ENCODE measurements at places on chromosomes 16 and 17.

DNA sequence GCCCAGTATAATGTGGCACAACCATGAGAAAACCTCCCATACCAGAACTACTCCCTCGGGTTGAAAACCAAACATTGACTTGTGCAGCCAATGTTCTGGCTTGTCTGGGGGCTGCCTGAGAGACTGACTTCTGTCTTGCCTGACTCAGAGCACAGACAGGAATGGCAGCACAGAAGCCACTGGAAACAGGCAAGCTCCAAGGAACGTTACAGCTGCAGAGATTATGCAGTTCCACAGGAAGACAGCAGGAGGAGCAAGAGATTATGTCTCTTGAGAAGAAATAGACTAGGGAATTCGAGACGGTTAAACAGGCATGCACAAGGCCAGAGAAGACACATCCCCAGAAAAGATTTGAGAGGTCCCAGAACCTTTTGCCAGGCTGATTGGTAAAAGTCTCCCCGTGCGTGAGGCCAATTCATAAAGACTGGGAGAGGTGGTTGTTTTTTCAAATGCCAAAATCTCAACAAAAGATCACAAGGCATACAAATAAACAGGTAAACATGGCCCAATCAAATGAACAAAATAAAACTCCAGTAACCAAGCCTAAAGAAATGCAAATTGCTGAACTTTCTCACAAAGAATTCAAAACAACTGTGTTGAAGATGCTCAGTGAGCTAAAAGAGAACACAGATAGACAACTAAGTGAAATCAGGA lies 90.6 kb upstream of the CDH5 start:
- DNase-seq = peak; percentile 25

- no peak for DNase-seq
Measured at GRCh38 chr17:43881181-43881580, 26.2 kb downstream of the MPP2 start.

GRCh38 chr17:17786998-17787397 lies 49.8 kb downstream of the SREBF1 start:
- no peak for DNase-seq

DNA sequence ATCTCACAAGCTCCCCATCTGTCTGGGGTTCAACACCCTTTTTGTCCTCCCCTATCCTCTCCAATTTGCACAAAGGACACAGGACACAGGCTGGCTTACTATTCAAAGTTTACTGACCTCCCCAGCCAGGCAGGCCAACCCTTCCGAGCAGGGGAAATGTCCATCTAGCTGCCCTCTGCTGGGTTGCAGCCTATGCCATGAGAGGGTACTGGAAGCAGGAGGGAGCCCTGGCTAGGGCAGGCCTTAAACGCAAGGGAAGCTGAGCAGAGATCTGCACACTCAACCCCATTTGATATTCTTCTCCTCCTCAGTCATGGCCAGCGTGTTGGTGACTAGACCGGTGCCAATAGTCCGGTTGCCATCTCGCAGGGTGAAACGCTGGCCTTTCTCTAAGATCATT lies 3.5 kb downstream of the TUFM start:
- DNase-seq = no peak

DNA sequence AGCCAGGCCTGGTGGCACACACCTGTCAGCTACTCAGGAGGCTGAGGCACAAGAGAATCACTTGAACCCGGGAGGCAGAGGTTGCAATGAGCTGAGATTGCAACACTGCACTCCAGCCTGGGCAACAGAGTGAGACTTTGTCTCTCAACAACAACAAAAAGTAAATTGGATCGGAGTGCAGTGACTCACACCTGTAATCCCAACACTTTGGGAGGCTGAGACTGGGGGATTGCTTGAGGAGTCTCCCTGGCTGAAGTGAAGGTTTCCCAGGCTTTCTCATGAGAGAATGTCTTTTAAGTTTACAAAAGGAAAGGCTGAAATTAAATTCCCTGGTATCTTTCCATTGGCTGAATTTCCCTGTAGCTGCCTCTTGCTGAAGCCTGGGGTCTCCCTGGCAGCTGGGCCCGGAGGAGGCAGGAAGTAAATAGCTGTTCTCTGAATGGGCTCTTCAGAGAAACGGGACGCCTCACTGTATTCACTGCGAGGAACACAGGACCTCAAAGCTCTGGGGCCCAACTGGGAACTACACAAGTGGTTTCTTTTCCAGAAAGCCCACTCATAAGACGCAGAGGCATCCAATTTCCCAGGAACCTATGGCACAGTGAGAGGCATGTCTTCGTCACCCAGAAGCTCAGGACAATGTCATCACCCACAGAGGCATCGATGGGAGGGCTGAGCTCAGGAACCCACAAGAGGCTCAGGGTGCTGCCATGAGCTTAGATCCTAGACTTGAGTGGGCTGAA lies 77.4 kb upstream of the SMURF2 start:
- no peak for DNase-seq

- DNase-seq = no peak
Measured at GRCh38 chr17:13874817-13875216, 194.5 kb upstream of the COX10 start.

- no peak for DNase-seq
Measured at GRCh38 chr16:17986991-17987390, 349.5 kb downstream of the NPIPA8 start.

DNA sequence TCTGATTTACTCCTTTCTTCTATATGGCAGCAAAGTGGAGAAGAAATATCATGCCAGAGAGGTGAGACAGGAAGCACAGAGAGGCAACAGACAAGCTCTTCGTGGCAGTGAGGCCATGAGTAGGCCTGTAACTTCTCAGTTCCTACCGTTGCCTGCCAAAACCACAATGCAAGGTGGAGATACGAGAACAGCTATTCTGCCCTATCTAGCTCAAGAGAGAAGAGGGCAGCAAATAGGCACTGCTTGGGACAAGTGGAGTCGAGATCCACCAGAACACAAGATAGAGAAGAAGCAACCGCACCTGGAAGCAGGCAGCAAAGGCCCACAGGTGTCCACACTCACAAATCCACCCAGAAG lies 24.8 kb downstream of the RANBP10 start:
- no peak for DNase-seq

GRCh38 chr16:9647981-9648701 lies 534.1 kb downstream of the GRIN2A start:
- peak; percentile 30 for DNase-seq

GRCh38 chr16:29139261-29139802 lies 154.5 kb downstream of the LAT start:
- DNase-seq = no peak

DNA sequence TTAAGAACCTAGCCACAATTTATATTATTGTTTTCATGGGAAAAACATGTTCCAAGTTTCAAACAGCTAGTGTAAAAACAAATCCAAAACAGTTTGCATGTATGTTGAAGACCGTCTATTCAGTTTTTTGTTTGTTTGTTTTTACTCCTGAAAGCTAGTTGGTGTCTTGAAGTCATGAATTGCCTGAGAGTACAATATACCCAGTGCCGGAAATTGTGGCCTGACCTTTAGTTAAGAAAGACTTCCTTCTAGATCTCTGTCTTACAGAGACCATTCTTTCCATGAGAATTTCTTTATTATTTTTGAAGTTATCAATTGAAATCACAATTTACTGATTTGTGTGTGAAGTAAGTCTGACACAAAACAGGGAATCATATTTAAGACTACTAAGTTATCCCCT lies 474.8 kb downstream of the KCNJ2 start:
- no peak for DNase-seq

GRCh38 chr17:18860161-18860972 lies 2.4 kb downstream of the PRPSAP2 start:
- DNase-seq = peak; percentile 38

DNA sequence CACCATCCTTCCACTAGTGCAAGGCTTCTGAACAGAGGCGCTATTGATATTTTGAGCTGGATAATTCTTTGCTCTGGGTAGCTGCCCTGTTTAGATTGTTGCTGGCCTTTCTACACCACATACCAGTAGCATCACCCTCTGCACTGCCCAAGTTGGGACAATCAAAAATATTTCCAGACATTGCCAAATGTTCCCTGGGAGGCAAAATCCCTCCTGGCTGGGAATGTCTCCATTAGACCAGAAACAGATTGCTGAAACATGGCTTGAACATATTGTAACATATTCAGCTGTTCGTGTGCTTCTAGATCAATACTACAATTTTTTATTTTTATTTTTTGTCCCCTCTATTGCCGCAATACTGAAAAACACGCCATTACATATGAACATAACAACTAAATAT lies 174.6 kb downstream of the ABCA8 start:
- DNase-seq = no peak

DNA sequence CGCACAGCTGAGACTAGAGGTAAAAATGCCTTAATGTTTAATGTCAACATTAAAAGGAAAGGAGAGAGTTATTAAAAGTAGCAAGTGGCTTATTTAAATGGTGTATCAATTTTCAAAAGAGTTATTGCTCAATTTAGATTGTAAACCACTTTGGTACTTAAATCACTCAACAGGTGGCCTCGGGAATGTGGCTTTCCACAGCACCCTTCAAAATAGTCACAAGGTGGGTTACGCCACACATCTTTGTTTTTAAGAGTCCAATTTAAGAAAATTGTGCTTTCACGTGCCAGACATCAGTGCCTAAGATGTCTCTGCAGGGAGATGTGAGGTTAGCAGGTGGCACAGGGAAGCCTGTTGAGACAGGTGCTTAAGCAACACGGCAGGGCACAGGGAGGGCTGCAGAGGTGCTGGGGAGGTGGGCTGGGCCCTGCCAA lies 27.5 kb upstream of the ADCY7 start:
- no peak for DNase-seq

- DNase-seq = peak; percentile 70
Measured at GRCh38 chr17:32909787-32910369, 18.1 kb upstream of the TMEM98 start.

DNA sequence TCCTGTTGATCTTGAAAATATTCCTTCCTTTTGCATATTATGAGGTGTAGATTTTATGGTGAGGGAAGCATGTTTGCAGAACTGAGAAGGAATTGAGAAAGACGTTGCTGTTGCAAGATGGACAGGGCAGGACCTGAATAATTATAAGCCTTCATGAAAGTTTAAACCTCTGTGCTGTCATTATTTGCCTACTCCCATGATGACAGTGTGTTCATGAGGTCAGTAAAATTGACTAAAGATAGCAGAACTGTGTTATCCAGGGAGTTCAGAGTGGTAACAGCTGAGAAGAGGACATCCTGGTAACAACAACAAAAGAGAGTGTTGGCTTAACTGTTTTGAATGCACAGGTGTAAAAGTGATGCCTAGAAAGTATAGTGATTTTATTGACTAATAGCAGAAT lies 45.3 kb upstream of the HLF start:
- no peak for DNase-seq

DNA sequence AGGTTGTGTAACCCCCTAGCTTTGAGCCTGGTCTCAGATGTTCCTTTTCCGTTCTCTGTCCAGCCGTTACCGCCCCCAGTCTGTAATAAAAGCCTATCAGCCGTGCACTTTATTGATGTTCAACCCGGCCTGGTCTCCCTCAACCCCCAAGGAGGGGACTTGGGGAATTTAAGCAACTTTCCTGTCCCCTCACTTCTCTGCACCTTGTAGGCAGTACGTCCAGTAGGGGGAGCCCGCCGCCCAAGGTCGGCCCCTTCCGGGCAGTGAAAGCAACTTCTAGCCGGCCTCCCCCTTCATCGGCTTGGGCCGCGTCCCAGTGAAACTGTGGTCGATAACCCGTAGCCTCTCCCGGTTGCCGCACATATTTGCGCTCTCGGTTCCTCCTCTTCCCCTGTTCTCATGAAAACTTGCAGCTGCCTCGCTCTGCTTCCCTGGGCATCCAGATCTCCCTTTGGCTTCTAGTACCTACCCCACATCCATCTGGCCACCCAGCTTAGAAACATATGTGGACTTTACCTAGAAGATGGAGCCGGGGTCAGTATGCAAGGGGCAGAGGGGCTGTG lies 7.9 kb downstream of the PNPO start:
- peak; percentile 69 for DNase-seq

DNA sequence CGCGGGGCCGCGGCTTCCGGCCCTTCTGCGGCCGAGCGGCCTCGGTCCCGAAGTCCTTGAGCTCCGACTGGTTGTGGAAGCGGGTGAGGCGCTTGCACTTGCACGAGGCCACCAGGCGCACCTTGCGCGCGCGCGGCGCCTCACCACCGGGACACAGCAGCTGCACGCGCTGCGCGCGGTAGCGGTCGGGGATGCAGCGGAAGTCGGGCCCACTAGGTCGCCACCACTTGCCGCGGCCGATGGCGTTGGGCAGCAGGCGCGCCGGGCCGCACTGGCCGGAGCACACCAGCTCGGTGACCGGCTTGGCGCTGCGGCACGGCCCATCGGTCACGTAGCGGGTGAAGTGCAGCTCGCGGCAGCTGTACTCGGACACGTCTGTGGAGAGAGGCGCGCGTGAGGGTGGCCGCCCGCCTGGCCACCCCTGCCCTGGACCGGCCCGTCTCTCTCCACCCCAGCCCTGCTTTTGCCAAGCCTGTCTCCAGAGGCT lies 3.2 kb downstream of the SOST start:
- no peak for DNase-seq

- no peak for DNase-seq
Measured at GRCh38 chr17:29126268-29126930, 53.8 kb downstream of the MYO18A start.

GRCh38 chr17:50684288-50684611 lies 23.5 kb downstream of the ANKRD40 start:
- DNase-seq = no peak

DNA sequence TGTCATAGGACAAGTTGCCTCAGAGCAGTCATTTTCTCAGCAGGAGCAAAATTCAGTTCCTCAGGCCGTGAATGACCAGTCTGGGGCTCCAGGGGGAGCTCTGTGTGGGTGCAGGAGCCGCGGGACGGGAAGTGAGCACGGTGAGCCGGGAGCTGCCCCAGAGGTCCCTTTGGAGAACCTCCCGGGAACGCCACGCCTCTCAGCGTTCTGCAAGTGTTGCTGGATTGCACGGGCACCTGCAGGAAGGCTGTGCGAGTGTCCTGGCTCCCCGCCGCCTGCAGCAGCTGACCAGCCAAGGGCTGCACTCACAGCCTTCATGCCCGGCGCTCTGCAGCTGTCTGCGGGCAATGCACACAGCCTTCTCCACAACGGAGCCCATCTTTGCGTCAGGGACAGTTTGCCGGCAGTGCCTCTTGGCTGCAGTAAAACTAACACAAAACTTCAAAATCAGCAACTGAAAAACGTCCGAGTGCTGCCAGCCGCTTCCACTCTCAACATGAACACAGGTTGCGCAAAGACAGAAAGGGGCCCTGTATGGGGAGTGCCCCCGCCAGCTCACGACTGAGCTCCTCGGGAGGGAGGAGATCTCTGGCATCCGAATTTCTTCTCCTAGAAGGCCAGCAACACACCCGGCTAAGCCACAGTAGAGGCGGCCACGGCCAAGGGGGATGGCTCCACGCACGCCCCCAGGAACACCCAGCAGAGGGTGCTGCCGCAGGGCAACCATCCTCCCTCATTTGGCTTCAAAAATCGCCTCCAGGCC lies 16.0 kb downstream of the NDUFAF8 start:
- DNase-seq = peak; percentile 82

GRCh38 chr16:7703672-7704071 lies 371.0 kb downstream of the RBFOX1 start:
- DNase-seq = no peak

- DNase-seq = no peak
Measured at GRCh38 chr17:36529121-36529520, 5.5 kb downstream of the MYO19 start.

GRCh38 chr16:67087803-67088202 lies 21.9 kb upstream of the PHAF1 start:
- no peak for DNase-seq

GRCh38 chr16:86758932-86759331 lies 180.6 kb downstream of the FOXL1 start:
- DNase-seq = no peak

- peak; percentile 90 for DNase-seq
Measured at GRCh38 chr17:67246653-67247415, 1.8 kb upstream of the HELZ start.

- DNase-seq = no peak
Measured at GRCh38 chr17:60137731-60138130, 12.0 kb upstream of the CA4 start.

- DNase-seq = no peak
Measured at GRCh38 chr17:47774331-47774730, 41.3 kb downstream of the TBX21 start.

Data from RWPE1 (cell line).